ENCODE measurements at places on chromosomes 7 and 10. TPM values are rescaled to one million over a fixed set of nuclear protein-coding genes. Genes with fewer than 3 reads are reported as not detected.

The GIMAP6 gene
- 0.15 TPM for total RNA-seq

The NME8 gene
- not detected for total RNA-seq

The RAMP3 gene
- 0.58 TPM for total RNA-seq

The AZGP1 gene
- total RNA-seq = not detected

The ATG9B gene
- under 0.01 TPM for total RNA-seq

The SPAM1 gene
- total RNA-seq = not detected

The DNAAF5 gene
- total RNA-seq = 23.2 TPM

The LFNG gene
- 0.44 TPM for total RNA-seq

The ZNF425 gene
- total RNA-seq = 7.4 TPM

The TMEM178B gene
- under 0.01 TPM for total RNA-seq

The DYNC1I1 gene
- 0.66 TPM for total RNA-seq

The LRRC18 gene
- under 0.01 TPM for total RNA-seq

The ZNF853 gene
- 1.5 TPM for total RNA-seq

The SLC26A3 gene
- not detected for total RNA-seq

The STOX1 gene
- total RNA-seq = not detected

The BHLHA15 gene
- not detected for total RNA-seq

The CHAT gene
- not detected for total RNA-seq

The SLC13A1 gene
- not detected for total RNA-seq

The ZNF117 gene
- 6.5 TPM for total RNA-seq

The FOXP2 gene
- 10.9 TPM for total RNA-seq

The PNLIP gene
- total RNA-seq = not detected

The CUBN gene
- total RNA-seq = 3.3 TPM

The MUC12 gene
- 0.87 TPM for total RNA-seq

The AKR1C8 gene
- not detected for total RNA-seq

The VSTM4 gene
- 8.7 TPM for total RNA-seq

The LBX1 gene
- total RNA-seq = not detected

The CYP2W1 gene
- total RNA-seq = not detected

The LRRTM3 gene
- not detected for total RNA-seq

The LEP gene
- total RNA-seq = not detected

The NOS3 gene
- 2.0 TPM for total RNA-seq

The CACNB2 gene
- total RNA-seq = 1.2 TPM

The GNGT1 gene
- not detected for total RNA-seq

The GAD2 gene
- not detected for total RNA-seq

The AGR2 gene
- not detected for total RNA-seq

The LIPM gene
- not detected for total RNA-seq

The CDH23 gene
- total RNA-seq = 0.17 TPM

The PIP gene
- not detected for total RNA-seq

The TRIM56 gene
- total RNA-seq = 24.5 TPM

The GNAT3 gene
- total RNA-seq = not detected

The OR2A42 gene
- not detected for total RNA-seq

The OPALIN gene
- total RNA-seq = not detected

The TMEM196 gene
- total RNA-seq = not detected

The HOXA2 gene
- 1.3 TPM for total RNA-seq

The HOXA1 gene
- 1.2 TPM for total RNA-seq

The ZNF800 gene
- total RNA-seq = 13.7 TPM

The ERCC6 gene
- total RNA-seq = 14.4 TPM

The C10orf62 gene
- not detected for total RNA-seq

The GALNT17 gene
- not detected for total RNA-seq

The SLC29A3 gene
- total RNA-seq = 1.8 TPM

The MINDY4 gene
- 8.6 TPM for total RNA-seq

The TFAM gene
- total RNA-seq = 19.1 TPM

The HABP2 gene
- total RNA-seq = not detected
